ENCODE measurements at places on chromosomes 16 and 17.
A peak's percentile ranks its signal among the peaks of the same experiment; 100 is the strongest.

DNA sequence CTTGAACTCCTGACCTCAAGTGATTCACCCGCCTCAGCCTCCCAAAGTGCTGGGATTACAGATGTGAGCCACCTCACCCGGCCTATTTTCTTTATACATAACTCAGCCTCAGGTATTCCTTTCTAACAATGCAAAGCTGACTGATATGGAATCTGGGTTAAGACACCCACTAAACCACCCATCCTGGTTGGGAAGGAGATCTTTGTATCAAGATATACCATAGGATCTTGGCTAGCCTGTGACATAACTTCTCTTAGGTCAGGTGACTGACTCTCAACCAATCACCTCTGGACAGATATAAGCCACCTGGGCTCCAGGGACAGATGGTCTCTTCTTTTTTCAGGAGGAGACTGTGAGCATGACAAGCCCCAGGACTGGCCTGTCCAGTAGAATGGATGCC lies 51.2 kb upstream of the NKD1 start:
- no peak for DNase-seq

GRCh38 chr16:19085679-19086200 lies 18.3 kb downstream of the COQ7 start:
- DNase-seq, result peak; percentile 14

GRCh38 chr17:81994593-81995462 lies 17.4 kb downstream of the ASPSCR1 start:
- DNase-seq, result no peak

- DNase-seq, result peak; percentile 92
Observed at GRCh38 chr17:45293413-45294211, 23.2 kb downstream of the MAP3K14 start.

- peak; percentile 93 for DNase-seq
Observed at GRCh38 chr17:63275318-63275970, 170.7 kb downstream of the CYB561 start.

- DNase-seq, result no peak
Observed at GRCh38 chr16:12265108-12265507, 288.6 kb downstream of the SNX29 start.

DNA sequence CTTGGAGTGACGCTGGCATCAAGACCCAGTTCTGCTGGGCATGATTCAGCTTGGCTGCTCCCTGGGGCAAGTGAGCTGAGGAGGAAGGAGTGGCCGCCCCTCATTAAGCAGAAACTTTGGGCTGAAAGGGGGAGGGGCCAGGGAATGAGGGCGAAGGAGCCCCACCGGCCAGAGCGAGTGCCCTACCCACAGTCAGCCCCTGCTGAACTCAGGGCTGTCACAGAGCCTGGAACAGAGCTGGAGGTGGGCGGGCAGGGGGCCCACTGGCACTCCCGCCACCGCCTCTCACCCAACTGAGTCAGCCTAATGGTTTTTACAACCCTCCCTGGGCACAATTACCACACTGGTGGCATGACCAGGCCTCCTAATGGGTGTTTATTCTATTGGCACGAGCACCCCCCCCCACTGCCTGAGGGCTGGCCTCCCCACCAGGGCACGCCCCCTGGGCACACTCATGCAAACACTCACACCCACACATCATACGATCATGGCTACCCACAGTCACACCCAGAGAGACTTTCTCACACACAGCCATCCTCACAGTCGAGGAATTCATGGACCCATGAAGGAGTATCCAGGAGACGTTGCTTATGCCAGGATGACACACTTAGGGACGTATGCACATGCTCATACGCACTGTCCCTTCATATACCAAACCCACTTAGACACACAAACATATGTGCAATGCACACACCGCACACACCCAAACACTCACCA lies 19.2 kb downstream of the UNC119 start:
- no peak for DNase-seq

DNA sequence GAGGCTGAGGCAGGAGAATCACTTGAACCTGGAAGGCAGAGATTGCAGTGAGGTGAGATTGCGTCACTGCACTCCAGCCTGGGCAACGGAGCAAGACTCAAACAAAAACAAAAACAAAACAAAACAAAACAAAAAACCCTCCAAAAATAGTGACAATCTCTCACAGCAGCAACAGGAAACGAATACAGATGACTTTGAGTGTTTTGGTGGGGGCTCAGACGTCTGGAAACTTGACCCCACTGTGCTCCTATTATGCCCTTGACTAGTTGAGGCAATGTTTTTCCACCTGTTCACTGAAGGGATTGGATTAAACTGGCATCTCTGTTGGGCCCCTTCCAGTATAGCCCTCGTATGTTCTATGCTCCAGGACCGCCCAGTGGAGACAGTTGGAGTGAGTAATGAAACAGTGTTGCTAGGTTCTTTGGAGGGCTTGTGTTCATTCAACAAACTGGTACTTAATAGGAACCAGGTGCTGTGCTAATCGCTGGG lies 167.0 kb downstream of the UTP18 start:
- no peak for DNase-seq

- peak; percentile 86 for DNase-seq
Observed at GRCh38 chr16:23905027-23905426, 69.2 kb downstream of the PRKCB start.

DNA sequence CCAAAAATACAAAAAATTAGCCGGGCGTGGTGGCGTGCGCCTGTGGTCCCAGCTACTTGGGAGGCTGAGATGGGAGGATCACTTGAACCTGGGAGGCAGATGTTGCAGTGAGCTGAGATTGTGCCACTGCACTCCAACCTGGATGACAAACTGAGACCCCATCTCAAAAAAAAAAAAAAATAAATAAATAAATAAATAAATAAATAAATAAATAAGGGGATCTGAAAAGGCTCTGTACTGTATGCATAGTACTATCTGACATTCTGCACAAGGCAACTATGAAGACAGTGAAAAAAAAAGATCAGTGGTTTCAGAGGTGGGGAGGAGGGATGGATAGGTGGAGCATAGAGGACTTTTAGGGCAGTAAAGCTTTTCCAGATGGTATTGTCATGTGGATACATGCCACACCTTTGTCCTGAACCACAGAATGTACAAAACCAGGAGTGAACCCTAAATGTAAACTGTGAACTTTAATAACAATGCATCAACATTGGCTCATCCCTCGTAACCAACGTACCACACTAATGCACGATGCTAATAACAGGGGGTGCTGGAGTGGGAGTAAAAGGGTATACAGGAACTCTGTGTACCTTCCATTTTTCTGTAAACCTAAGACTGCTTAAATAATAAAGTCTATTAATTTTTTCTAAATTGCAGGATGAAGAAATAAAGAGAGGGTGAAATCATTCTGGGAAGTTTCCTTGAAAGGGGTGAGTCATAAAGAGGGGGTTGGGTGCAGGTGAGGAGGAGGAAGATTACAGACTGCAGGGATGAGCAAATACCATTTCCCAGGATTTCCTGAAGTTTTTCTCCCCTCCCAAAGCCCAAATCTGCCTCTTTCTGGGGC lies 155.8 kb upstream of the SDK2 start:
- no peak for DNase-seq

DNA sequence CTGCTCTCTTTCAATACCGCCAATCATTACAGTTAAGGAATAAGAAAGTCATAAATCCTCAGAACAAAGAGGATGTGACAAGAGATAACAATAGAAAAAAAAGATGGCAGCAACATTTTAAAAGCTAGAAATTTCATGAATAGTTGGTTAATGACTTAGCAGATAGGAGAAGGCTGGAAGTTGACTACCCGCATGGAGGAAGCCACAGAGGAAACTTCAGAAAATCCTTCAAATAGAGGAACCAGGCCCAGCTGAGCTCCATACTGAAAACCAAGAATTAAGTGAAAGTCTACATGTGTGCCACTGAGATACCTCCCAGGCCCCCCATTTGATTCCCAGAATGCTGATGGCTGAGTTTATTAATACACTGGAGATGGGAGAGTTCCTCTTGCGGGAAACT lies 109.3 kb downstream of the GSG1L start:
- DNase-seq, result no peak

- DNase-seq, result no peak
Observed at GRCh38 chr17:78680436-78680835, 101.6 kb downstream of the CYTH1 start.

GRCh38 chr17:75512926-75513640 lies 2.3 kb downstream of the CASKIN2 start:
- DNase-seq, result peak; percentile 25

DNA sequence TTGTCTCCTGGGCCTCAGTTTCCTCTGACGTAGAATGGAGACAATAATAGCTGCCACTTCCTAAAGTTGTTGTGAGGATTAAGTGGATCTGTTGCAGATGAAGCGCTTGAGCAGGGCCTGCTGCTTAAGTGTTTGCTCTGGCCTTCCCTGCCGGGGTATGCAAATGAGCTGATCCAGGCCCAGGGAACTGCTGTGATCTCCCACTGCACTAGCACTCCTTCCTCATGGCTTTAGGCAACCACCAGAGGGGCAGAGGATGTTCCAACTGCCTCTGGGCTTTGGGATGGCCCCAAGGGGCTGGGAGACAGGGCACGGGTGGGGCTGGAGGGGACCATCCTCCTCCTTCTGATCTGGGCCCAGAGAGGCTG lies 6.2 kb downstream of the SBK1 start:
- no peak for DNase-seq

DNA sequence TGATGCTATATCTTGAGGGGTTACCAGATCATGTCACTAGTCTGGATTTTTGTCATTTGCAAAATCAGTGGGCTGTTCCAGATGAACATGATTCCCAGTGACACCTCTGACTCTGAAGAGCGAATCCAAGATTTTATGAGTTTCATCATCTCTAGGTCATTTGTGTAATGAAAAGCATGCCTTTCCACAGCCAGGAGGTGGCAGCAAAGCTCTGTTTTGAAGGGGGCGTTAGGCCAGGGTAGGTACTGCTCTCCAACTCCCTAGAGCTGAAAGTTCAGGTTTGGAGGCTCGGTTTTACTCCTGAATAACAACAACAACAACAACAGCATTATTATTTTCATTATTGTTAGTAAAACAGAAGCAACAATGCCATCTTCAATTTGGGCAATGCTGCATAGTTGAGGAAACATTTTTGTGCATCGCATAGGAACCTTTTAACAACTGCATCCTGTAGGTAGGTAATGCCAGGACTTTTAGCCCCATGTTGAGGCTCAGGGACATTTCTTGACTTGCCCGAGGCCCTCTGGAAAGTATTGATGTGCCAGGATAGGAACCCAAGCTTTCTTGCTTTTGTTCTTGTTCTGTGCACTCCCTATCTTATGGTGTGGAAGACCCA lies 77.0 kb downstream of the MYH13 start:
- peak; percentile 72 for DNase-seq

GRCh38 chr17:40331743-40332641 lies 23.0 kb downstream of the RARA start:
- DNase-seq, result peak; percentile 60

DNA sequence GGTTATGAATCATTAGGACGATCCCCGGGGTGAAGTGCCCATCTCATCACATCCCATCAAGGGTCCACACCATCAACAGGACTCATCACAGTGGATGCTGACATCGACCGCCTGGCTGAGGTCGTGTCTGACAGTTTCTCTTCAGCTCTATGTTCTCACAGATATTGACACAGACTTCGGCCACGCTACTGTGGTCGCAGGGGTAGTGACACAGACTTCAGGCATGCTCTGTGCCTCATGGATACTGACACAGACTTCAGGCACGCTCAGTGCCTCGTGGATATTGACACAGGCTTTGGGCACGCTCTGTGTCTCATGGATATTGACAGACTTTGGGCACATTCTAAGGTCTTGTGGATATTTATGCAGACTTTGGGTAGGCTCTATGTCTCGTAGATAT lies 50.1 kb downstream of the KLHDC4 start:
- no peak for DNase-seq

- no peak for DNase-seq
Observed at GRCh38 chr17:14048169-14048568, 21.1 kb upstream of the COX10 start.

DNA sequence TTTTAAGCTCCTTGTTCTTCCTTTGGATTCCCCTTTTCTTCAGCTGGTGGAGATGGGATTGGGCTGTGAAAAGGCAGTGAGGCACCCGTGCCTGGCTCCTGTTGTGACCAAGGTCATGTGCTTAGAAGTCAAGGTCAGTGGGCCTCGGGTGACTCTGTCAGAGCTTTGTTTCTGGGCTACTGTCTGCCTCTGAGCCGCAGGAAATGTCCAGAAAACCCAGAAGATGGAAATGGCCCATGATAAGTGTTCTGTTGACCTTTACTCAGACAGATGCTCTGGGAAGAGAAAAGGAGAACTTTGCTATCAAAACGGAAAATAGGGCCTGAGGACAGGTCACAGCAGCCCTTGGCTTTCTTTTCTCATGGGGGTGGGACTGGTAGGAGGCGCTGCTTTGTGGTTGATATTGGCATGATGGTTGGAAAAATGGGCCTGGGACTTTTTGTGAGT lies 2.9 kb downstream of the ABCC1 start:
- DNase-seq, result no peak

DNA sequence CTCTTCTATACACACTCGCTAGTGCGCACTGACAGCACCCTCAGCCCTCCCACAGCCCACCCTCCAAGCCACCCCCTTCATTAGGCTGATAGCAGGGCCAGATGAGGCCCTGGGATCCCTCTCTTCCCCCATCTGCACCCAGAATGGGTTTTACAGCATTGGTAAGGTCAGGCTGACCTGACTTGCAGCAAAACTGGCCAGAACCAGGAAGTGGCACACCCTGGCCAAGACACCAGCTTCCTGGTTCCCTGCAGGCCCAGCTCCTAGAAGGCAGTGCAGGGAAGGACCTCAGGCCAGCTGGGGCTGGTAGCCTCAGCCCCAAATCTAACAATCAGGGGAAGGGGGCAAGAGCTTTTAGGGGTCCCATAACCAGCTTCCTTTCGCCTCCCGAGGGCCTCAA lies 50.0 kb upstream of the MRPS23 start:
- no peak for DNase-seq

DNA sequence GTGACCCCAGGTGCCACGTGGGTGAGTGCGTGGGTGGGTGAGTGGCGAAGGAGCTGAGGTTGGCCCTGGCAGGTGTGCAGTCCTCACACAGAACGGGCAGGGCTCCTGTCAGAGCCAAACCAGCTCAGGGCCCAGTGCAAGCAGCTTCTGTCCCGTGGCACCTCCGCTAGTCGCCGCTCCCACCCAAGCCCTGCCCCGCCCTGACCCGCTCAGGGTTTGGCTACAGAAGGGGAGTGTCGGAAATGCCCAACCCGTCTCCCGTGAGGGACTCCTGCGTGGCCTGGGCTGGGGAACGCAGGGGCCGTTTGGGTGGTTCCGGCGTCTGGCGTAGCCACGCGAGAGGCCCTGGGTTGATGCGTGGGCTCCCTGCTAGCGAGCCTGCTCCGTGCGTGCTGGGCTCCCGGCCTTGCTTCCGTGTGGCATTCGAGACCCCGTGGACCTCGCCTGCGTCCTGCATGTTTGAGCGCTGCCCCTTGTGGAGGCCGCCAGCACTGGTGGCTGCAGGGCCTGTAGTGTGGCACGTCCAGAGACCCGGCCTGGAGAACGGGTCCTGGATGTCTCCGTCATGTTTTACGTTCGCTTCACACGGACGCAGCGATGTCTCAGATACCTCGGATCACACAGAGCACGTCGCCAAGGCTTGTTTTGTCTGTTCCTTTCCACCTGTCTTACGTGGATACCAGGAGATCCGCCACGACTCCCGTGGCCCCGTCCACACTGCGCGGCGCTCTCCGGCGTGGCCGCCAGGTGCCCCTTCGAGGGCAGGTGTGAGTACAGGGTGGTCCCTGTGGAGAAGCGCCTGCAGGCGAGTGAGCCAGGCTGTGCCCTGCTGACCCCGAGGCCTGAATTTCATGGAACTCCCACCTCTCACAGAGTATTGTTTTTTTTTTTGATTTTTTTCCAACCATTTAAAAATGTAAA lies 10.2 kb downstream of the CAPN15 start:
- DNase-seq, result no peak
